ENCODE measurements at places on chromosomes 2 and 18.

- DNase-seq = no peak
Measured at GRCh38 chr2:121961761-121962160, 206.3 kb downstream of the TSN start.

- no peak for DNase-seq
Measured at GRCh38 chr18:2529154-2529553, 42.2 kb downstream of the METTL4 start.

DNA sequence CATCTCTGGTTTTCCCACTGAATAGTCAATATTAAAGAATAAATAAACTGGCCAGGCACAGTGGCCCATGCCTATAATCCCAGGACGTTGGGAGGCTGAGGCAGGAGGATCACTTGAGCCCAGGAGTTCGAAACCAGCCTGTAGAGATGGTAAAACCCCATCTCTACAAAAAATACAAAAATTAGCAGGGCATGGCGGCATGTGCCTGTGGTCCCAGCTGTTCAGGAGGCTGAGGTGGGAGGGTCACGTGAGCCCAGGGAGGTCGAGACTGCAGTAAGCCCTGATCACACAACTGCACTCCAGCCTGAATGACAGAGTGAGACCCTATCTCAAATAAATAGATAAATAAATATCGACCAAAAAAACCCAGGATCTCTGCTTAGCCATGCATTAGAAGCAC lies 50.2 kb upstream of the BIN1 start:
- no peak for DNase-seq

GRCh38 chr2:33421820-33422219 lies 54.6 kb upstream of the RASGRP3 start:
- DNase-seq = no peak

GRCh38 chr2:61775956-61776570 lies 77.8 kb downstream of the FAM161A start:
- no peak for DNase-seq

Data from stimulated activated CD8-positive, alpha-beta memory T cell treated with anti-CD3 and anti-CD28 coated beads, Interleukin-4, amount 100 ng/mL, for 4 hours (primary cell).